ENCODE measurements at places on chromosomes 2 and 18.

DNA sequence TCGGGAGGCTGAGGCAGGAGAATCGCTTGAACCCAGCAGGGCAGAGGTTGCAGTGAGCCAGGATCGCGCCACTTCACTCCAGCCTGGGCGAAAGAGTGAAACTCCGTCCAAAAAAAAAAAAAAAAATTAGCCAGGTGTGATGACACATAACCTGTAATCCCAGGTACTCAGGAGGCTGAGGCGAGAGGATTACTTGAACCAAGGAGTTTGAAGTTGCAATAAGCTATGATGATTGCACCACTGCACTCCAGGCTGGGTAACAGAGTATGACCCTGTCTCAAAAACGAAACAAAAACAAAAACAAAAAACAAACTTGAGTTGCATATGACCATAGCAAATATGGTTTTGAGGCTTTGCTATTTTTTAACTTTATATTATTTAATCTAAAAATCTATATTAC lies 25.8 kb downstream of the SANBR start:
- DNase-seq = no peak

DNA sequence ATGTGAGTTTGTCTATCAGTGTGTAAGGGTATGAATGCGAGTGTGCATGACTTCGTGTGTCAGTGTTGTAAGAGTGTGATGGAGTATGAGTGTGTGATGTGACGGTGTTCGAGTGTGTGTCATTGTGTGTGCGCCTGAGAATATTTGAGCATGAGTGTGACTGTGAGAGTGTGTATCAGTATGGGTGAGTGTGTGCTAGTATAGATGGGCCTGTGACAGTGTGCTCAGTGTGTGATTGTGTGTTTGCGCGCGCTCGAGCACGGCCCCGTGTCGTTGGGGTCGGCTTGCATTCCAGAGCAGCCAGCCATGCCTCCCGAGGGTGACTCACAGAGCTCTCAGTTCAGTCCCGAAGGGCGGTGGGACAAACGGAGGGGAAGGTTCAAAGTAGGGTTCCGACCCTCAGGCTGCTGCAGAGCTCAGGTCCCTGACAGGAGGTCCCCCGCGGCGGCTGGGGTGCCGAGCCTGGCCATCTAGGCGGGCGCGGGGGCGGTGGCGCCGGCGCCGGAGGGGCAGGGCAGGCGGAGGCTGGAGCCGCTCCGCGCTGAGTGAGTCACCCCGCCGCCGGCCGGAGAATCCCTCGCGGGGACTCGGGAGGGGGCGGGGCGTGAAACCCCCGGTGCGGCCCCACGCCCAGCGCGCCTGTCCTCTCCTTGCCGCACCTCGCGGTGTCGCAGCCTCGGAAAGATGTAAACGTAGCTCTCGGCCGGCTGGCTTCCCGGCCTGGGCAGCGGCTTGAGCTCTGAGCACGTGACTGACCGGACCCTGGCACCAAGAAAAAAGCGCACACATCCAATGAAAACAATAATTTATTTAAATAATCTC lies 3.8 kb downstream of the DLX2 start:
- DNase-seq = no peak

DNA sequence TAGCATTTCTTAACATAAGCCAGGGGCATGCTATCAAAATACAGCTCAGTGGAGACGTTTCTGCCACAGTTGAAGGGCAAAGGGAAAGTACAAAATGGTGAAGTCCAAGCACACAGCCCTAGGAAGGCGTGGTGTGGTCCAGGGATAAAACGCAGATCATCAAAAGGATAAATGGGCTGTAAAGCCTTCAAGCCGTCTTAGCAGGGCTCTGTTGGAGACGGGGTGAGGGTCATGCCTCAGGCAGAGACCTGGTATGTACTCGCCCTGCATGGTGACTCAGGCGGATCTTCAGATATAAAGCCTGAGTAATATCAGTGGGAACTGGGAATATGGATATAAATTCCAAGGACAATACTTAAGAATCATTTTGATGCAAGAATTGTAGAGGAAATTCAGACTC lies 61.2 kb downstream of the NGEF start:
- no peak for DNase-seq

DNA sequence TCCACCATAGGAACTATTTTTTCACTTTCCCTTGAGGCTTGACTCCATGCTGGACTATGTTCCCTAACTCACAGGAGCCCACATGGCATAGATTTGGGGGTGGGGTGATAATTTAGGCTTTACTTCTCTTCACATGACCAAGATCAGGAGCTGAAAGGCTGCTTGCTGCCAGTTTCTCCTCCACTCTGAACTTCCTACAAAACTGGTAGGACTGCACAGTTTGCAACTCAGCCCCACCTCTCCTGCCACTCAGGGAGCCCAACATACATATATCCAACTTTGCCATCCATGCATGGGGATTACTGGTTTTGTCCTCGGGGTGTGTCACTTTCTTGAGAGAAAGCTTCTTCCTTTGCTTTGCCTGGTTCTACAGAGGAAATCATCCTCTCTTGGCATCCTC lies 14.2 kb downstream of the INO80D start:
- DNase-seq = peak; percentile 35

DNA sequence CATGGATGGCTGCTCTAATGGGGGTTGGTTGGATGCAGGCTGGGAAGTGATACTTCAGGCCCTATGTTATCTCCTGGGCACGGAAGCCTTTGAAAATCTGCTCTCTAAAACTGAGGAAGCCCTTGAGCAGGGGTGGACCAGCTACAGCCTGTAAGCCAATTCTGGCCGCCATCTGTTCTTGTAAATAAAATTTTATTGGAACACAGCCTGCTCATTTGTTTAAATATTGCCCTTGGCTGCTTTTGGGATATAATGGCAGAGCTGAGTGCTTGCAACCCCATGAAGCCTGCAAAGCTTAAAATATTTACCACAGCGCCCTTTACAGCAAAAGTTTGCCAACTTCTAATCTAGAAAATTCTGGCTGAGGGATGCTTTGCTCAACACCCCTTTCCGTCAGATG lies 11.9 kb upstream of the IGFBP2 start:
- no peak for DNase-seq

GRCh38 chr2:24435391-24436316 lies 55.4 kb upstream of the NCOA1 start:
- no peak for DNase-seq

DNA sequence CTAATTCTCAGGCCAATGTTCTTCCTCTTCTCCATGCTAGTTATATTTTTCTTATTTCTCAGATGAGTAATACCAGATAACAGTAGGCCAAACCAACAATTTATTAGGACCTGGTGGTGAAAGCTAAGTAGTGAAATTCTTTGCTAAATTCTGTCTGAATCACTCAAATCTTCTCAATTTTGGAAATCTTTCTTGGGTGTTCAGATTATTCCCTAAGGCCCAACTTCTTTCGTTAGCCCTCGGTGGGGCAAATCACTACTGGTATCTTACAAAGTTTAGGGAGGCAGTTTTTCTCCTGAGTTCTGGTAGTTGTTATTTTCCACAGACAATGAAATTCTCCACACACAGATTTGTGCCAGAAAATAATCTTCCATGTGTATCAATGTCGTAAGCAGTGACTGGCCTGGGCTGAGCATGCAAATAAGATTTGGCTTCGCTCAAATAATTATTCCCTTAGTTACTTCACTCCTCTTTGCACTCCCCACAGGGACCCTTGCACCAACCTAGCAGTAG lies 443.5 kb upstream of the SLC14A2 start:
- DNase-seq = no peak

GRCh38 chr2:236871500-236872001 lies 214.1 kb upstream of the COPS8 start:
- DNase-seq = peak; percentile 4

DNA sequence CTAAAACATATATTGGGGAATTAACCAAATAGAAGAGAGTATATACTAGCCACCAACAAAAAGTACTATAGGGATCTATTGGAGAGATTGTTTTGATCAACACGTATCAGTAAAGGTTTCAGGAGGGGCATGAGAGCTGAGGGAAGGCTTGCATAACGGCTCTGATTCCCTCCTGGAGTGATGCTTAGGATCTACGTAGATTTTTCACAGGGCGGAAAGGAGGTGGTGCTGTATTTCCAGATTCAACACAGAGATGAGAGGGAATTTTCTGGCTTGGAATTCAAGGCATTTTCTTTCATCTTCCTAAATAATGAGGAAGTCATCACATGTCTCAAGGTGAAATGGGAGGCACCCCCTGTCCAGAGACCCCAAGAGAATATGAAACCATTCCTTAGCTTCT lies 443.8 kb downstream of the CMPK2 start:
- DNase-seq = no peak

DNA sequence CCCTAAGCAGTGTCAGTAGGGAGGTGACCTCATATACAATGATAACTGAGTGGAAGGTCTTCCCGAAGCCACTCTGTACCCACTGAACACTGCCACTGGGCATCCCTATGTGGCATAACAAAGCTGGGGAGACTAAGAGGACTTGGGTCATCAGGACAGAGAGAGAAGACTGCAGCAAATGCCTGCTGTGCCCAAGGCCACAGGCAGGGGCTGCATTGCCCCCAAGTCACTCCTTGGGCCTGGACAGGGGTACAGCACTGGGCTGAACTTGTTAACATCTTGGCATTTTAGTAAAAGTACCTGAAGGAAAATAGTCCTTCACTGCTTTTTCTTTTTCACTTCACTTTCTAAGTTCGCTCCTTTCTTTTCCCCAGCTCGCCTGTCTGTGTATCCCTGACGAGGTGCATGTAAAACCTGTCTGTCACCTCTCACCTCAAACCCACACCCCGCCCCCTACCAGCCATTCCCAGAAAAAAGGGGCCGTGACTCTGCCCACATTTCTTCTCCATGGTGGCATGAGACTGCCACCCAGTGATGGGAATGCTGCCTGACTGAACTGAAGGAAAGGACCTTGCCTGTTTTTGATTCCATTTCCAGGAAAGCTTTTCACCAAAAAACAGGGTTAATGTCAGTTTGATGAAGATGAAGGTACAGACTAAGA lies 62.9 kb downstream of the MTHFD2 start:
- no peak for DNase-seq

DNA sequence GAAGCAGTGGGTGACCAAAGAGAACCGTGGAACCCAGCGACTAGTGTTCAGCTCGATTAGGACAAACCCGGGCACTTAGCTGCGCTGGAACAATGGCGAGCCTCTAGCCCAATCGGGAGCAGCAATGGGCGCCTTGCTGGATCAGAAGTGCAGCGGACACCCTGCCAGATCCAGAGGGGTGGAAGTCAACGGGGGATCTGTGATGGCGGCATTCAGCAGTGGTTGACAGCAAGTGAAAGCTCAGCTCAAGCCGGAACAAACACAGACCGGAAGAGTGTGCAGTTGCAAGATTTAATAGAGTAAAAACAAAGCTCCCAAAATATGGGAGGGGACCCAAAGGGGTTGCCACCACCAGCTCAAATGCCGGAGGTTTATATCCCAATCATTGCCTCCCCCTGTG lies 478.7 kb upstream of the REG3G start:
- DNase-seq = no peak

GRCh38 chr18:76451396-76452331 lies 43.4 kb downstream of the ZNF516 start:
- DNase-seq = peak; percentile 46

DNA sequence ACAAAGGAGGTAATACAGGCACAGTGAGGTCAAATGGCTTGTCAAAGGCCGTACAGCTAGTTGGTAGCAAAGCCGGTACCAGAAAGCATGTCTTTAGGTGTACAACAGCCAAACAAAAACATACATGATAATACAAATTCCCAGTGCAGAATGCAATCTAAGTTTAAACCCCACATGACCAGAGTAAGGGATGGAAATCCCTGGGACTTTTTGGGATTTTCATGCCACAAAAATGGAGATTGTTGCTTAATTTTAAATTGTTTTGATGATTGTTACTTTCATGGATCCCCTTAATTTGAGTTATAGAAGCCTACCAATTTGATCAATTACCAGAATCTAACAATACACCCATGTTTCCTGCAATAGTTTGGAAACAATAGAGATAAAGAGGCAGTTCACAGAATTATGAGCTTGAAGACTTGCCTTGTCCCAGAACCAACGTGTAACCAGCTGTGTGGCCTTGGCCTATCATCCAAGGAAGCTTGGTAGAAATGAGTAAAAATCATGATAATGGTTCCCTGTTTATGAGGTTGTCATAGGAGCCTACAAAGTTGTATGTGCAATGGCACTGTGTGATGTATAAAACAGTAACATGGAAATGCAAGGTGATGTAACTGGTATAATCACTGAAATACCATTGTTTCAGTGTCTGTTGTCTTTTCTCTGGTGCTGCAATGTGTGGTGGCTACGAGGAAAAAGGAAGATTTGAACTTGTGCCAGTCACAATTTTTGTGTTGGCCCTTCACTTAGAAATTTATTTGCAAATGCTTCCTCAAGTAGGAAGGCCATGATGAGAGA lies 85.3 kb downstream of the ZEB2 start:
- DNase-seq = peak; percentile 48

DNA sequence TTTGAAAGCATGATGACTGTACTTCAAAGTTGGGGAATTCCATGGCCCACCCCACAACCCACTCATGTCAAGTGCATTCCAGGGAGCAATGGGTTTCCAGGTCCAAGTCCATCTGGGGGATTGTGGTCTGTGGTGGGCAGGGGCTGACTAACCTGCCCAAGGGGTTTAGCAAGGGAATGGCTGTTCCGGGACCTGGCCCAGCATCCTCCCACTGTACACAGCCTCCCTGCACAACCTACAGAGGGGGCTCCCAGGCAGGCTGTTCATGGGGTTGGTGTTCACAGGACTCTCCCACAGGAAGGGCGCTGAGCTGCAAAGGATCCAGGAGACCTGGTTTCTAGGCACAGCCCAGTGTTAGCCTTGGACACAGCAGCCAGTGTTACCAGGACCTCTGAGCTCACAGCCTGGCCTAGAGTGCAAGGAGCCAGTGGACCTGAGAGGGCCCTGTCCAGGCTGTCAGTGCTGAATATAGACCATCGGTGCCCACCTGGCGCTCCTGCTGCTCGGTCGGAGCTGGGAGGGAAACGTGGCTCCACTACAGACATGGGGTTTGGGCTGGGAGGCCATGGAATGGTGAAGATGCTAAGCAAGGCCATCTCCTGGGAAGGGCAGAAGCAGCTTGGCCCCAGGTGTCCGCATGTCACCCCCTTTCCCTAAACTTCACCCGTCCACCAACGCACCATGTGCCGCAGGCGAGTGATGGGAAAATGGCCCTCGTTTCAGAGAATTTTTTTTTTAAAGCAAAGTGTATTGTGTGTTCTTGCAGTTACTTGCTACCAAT lies 317.2 kb downstream of the GBX2 start:
- no peak for DNase-seq

DNA sequence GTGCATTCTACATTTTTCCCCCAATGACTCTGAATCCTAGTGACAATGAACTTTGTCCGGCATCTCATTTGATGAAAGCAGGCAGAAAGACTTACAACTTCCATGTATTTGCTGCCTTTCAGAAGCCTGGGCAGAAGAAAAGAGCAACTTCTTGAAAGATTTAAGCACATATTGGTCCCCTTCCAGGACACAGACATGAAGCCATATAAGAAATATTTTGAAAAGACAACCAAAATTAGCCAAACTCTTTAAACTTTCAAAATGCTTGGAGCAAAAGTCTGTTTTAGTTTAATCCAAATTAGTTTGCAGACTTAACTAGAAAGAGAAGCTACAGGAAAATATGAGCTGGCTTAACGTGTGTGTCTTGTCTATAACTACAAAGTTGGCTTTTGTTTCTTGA lies 492.5 kb downstream of the NR4A2 start:
- DNase-seq = no peak

GRCh38 chr2:23544589-23545295 lies 159.8 kb downstream of the KLHL29 start:
- DNase-seq = no peak
